ENCODE measurements at places on chromosomes 4 and X.

DNA sequence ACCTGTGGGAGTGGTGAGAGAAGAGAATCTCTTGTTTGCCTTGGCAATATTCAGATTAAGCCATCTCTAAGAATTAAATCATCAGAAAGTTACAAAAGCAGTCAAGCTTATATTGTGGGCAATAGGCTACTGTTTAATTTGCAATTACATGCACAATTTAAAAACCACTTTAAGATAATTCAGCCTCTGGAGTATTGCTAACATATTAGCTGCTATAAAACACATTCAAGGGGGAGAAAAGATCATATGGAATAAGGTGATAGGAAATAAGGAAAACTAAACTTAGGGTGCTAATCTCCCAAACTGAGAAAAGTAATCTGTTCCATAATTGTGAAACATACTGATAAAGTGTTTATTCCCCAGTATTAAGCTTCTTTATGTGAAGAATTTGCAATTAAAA is 103.9 kb downstream of the ARAP2 start:
- DNase-seq: no peak

DNA sequence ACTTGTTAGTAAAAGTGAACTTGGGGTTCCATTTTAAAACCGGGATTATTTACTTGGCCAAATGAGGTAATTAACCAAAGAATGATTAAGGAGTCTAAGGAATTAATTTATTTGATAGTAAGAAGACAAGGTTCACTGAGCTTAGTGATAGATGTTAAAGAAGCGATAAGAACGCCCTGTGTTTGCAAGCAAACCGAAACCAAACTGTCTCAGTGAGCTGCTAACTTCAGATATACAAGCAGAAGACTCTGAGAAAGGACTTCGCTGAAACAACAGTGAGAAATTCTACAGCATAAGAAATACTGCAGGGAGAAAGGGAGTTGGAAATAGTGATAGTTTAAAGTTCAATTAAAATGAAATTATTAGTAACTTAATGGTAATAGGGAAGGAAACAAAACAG is 37.6 kb upstream of the SHISA3 start:
- no peak for DNase-seq

DNA sequence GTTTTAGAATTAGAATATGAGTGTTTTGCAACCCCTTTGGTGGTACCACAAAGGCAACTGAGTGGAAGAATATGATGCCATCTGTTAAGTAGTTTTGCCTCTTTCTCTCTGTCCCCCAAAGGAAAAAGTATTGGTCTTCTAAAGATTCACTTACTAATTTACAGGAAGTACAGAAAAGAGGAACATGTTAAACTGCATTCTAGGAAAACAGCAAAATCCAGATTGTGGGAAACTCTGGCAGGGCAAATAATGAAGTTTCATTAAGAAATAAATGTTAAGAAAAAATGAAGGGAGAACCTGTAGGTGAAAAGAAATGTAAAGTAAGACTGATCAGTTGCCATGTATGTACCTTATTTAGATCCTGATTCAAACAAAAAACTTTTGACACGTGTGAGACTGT is 39.3 kb downstream of the NSUN7 start:
- DNase-seq: no peak

- no peak for DNase-seq
Observed at GRCh38 chrX:130715299-130715698, 187.7 kb downstream of the ENOX2 start.

DNA sequence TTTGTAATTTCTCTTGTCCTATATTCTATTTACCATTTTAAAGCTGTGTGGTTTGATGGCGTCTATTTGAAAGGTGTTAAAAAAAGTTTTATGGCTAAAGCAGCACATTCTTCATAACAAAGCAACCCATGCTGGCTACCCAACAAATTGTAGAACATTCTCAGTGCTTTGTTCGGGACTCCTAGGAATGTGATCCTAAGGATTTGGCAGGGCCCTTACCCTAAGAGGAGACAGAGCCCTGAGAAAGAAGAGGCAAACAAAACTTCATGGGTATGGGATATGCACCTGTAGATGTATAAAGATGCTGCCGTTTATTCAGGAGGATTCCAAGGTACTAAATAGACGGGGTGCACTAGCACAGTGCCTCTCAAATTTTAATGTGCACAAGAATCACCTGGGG is 370.8 kb upstream of the DIPK2B start:
- no peak for DNase-seq

GRCh38 chrX:106451933-106452332 is 159.8 kb upstream of the RADX start:
- DNase-seq: no peak

DNA sequence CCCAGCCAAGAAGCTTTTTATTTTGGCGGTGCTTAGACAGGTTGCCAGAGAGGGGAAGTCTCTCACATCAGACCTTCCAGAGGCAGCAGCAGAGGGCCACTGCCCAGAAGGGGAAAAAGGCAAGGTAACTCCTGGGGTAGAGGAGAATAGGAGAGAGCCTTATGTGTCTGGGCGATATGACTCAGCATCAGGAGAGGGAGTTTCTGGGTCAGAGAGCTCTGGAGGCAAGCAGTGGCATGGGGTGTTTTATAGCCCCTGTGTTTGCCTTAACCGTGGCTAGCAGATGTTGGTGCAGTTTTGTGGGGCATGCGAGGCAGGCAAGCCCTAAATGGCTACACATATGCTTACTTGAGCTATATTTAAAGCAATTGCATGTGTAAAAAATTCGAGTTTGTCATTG is 8.3 kb upstream of the ZXDB start:
- DNase-seq: no peak

DNA sequence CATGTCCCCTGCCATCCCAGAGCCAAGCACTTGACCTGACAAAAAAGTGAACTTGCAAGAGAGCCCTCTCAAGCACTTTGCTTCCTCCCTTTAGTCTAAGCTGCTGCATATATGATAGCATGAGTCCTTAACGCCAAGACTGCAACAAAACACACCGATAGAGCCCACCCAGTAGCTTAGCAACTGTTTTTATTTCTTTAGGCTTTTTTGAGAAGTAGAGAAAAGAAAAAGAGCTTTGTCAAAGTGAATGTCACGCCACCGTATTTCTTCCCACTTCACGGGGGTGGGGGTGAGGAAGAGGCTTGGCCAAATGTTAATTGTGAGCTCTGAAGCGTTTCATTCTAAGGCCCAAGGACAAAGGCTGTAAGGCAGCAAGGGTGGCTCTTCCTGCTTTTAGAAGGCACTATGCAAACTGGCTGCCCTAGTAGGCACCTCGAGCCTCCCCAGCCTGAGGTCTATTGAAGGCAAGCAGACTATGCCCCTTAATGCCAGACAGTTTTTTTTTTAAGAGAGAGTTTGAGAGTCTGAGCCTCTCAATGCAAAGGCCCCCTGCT is 138.6 kb downstream of the HS6ST2 start:
- no peak for DNase-seq

GRCh38 chr4:42478946-42479345 is 81.7 kb downstream of the SHISA3 start:
- no peak for DNase-seq

- DNase-seq: no peak
Observed at GRCh38 chrX:106467422-106467821, 144.4 kb upstream of the RADX start.

DNA sequence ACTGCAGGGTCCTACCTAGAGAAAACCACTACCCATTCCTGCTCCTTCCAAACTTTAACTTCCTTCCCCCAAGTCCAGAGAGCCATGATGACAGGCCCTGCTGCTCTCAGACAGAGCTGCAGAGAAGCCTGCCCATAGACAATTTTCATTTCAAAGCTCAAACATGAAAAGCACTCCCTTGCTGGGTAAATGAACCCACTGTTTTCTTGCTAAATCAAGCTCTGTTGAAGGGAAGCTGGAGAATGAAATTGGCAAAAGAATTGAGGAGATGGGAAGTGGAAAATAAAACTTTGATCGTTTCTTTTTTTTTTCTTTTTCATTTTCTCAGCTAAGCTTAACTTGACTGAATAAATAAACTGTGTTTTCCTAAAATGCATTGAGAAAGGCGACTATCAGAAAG is 331.1 kb upstream of the CPEB2 start:
- DNase-seq: no peak

All from activated CD4-positive, CD25-positive, alpha-beta regulatory T cell treated with anti-CD3 and anti-CD28 coated beads, Interleukin-2, amount 50 U/mL, for 72 hours (primary cell).